Activated CD4-positive, alpha-beta memory T cell treated with anti-CD3 and anti-CD28 coated beads, Interleukin-2, amount 10 ng/mL, durations not matched to agents 7 days and 5 days (primary cell): ENCODE measurements at places on chromosomes 6 and 20.

GRCh38 chr6:79833964-79834284 lies 113.4 kb downstream of the ELOVL4 start:
- no peak for DNase-seq

GRCh38 chr6:37324131-37325033 lies 29.4 kb upstream of the RNF8 start:
- peak; percentile 22 for DNase-seq

GRCh38 chr20:11182720-11183119 lies 508.9 kb upstream of the JAG1 start:
- no peak for DNase-seq

DNA sequence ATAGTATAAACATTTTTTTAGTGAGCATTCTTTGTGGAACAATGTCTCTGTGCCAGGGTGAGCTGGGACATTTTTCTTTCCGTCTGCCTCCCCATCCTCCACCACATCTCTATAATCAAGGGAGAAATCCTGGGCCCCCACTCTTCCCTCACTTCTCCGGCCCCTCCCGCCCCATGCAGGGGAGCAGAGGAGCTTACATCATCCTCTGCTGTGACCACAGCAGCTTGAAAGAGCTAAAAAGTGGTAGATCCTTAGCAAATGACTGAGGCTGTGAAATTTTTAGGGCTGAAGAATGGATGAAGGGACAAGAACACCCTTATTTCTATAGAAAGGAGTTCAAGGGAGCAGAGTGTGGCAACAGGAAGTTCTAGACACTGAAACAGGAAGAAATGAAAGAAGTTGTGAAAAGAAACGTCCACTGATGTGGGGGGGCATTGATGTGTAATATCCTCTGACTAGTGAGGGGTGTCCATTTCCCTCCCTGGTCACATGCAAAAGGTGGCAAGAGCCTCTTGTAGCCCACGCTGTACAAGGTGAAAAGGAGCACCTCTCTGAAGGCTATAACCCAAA lies 380.3 kb upstream of the JARID2 start:
- no peak for DNase-seq

DNA sequence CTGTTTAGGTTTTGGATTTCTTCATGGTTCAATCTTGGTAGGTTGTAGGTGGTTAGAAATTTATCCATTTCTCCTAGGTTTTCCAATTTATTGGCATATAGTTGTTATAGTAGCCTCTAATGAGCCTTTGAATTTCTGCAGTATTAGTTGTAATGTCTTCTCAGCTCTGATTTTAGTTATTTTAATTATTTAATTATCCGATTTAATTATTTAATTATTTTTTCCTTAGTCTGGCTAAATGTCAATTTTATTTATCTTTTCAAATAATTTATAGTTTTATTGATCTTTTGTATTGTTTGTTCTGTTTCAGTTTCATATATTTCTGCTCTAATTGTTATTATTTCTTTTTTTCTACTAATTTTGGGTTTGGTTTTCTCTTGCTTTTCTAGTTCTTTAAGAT lies 28.1 kb upstream of the SOX4 start:
- DNase-seq, result no peak

- no peak for DNase-seq
Observed at GRCh38 chr20:10919396-10920140, 245.8 kb upstream of the JAG1 start.

DNA sequence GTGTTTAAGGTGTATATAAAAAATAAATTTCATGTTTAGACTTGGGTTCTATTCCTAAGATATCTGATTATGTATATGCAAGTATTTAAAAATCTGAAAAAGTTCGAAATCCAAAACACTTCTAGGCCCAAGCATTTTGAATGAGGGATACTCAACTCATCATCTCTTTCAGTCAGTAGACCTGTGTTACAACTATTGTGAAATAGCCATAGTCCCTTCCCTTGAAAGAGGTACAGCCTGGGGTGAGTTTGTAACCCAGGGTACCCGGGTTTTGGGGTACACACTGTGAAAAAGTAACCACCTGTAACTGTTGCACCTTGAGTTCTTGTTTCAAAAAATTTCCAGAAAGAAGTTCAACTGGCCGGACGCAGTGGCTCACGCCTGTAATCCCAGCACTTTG lies 76.6 kb upstream of the DOK5 start:
- no peak for DNase-seq

DNA sequence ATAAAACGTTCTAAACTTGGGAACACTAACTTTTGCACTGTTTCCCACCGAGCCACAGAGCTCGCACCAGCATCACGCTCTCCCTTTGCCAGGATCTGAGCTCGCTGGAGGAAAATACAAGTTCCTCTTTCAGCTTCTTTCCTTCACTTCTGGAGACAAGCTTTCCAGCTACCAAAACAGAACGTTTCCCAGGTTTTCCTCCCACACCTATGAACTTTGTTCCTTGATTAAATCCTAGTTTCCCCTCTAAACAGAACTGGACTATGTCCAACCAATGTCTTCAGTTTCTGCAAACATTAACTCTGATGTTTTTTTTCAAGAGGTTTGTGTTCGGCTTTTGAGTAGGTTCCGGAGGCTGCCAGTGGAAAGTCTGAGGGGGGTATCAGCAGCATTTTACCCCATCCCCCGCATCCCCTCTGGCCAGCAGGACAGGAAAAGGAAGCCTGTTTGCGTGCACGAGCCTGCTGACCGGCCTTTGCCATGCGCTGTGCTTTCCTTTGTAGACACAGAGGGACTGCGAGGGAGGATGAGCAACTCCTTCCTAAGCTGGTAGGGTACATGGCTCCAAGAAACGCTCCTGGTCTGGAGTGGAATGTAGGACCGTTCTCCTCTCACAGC lies 135.5 kb downstream of the LY86 start:
- DNase-seq, result no peak

- no peak for DNase-seq
Observed at GRCh38 chr6:6221787-6222535, 98.5 kb downstream of the F13A1 start.

DNA sequence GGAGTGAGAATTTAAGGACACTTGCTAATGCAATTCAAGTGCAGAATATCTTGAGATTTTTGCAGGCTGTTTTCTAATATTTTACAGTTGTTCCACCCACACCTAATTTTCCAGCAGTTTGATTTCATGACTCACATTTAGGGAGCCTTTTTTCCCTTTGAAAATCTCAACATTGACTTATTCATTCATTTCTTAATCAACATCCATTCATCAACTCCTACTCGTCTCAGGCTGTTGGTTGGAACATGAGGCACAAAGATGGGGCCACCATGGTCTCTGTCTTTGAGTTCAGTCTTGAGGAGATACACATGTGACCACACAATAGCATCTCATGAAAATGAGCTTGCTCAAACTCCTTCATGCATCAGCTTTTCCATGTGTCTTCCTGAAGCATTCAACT lies 135.6 kb downstream of the UNC5CL start:
- DNase-seq, result no peak

DNA sequence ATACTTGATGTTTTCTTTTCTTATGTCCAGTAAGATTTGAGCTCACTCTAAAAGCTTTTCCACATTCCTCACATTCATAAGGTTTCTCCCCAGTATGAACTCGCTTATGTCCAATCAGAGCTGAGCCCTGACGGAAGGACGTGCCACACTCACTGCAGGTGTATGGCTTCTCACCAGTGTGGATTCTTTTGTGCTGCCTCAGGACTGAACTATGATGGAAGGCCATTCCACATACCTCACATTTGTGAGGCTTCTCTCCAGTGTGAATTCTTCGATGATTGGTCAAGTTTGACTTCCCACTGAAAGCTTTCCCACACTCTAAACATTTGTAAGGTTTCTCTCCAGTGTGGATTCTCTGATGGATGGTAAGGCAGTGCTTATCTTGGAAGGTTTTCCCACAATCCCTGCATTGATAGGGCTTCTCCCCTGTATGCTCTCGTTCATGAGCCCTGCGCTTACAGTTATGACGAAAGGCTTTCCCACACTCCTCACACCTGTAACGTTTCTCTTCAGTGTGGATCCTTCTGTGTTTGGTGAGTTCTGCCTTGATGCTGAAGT lies 9.9 kb downstream of the ZNF311 start:
- DNase-seq, result no peak

DNA sequence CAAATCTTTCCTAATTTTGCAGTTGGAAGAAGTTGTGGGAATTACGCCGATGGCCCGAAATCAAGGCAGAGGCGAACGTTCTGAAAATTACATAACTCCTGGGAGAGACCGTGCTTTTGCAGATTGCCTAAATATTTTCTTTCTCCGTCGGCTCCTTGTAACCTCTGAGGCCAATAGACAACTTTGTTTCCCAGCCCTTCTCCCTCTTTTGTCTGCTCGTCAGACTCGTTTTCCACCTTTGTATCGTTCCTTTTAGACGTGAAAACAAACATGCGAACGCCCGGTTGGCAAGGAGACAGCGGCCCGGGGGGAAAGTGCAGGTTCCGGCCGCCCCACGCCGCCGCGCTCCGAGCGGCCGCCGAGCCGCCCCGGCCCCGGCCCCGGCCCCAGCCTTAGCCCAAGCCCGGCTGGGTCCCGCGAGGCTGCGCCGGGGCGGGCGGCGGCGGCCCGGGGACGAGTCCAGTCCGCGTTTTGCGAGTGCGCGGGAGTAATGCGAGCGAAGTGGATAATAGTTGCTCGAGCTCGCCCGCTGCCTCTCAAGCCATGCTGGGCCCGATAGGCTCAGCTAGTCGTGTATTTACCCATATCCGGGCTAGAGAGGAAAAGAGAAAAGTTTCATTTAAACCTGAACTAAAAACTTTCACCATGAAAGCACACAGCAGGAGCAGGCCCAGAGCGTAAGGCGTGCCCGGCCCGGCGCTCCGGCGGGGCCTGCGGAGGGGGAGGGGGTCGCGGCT lies at the start of gene ARID1B:
Gene ARID1B, plus strand, starts transcription at position 539 of the 737 bp plus-strand sequence. CDS start 303 bp downstream, outside the sequence.
- peak; percentile 81 for DNase-seq

- no peak for DNase-seq
Observed at GRCh38 chr20:56587307-56588041, 41.6 kb upstream of the TFAP2C start.

DNA sequence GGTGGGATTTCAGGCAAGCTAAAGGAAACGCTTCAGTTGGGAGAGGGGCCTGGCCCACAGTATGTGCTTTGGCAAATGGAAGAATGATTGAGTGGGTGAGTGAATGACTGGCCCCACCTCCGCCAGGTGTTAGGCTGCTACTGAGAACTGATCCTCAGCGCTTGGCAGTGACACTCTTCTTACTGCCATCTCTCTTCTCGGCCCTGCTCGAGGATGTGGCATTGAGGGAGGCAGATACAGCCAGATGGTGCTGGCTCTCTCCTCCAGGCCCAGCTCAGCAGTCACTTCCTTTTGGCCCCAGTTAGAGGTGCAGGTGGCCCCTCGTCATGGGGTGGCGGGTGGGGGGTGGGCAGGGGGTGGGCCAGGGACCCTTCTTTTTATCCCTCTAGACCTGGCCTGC lies 38.9 kb upstream of the KCNK5 start:
- DNase-seq, result no peak

GRCh38 chr6:41563060-41563776 lies 17.0 kb downstream of the FOXP4 start:
- DNase-seq, result no peak

DNA sequence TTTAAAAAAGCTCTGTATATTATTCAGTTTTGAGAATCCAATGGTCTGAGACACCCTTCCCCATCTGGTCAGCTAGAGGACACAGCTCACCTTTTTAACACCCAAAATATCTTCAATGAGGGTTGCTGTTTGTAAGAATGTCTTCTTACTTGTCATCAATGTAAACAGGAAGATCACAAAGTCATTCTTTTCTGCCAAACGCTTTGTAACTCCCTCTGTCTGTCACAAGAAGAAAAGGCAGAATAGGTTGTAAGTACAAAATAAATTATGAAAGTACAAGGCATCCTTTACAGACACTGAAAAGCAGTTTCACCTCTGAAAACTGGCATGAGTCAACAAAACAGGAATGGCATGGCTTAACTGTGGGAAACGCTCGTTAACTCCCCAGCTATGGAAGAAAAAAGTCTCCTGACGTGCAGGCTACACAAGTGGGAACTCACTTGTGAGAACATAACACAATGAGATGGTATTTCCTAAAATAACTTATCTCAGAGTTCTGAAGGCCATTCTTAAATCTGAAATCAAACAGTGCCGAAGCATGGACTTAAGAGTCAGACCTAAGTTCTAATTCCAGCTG lies 42.7 kb downstream of the TRPC4AP start:
- no peak for DNase-seq

DNA sequence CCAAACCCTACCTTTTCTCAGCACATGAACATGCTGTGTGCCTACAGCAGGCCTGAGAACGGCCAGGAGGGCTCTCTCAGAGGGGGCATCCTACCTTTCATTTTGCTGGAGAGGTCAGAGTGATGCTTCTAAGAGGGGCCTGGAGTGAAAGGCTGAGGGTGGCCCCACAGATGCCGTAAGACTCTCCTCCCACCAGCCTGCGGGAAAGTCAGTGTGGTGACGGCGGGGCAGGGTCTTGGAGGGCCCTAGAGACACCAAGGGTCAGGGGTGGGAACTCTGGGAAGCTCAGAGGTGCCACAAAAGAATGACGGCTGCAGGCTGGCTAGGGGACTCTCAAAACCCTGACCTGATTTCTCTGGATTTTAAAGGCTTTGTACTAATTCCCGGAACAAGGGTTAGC lies 107.6 kb downstream of the SLC23A2 start:
- DNase-seq, result no peak
